COR-L47 (cell line): ENCODE measurements at places on chromosomes 12 and 14.

DNA sequence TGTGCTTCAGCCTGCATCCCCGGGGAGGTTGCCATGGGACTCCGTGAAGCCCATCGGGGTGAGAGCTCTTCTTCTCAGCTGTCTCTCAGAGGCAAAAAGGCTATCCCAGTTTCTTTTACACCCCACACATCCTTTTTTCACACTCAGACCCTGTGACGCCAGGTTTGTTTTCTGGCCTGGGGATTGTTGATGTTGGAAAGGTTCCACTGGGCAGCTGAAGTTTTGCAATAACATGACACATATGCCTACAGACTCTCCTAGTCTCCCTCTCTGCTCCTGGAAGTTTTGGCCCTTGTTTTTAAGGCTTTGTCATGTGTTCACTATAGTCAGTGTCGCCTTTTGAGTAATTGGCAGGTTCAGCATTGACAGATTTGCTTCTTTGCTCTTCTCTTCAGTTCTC, 118.6 kb downstream of the SMOC1 start:
- DNase-seq, result peak; percentile 63

GRCh38 chr14:75174066-75174465, 2.3 kb downstream of the TMED10 start:
- DNase-seq, result no peak

DNA sequence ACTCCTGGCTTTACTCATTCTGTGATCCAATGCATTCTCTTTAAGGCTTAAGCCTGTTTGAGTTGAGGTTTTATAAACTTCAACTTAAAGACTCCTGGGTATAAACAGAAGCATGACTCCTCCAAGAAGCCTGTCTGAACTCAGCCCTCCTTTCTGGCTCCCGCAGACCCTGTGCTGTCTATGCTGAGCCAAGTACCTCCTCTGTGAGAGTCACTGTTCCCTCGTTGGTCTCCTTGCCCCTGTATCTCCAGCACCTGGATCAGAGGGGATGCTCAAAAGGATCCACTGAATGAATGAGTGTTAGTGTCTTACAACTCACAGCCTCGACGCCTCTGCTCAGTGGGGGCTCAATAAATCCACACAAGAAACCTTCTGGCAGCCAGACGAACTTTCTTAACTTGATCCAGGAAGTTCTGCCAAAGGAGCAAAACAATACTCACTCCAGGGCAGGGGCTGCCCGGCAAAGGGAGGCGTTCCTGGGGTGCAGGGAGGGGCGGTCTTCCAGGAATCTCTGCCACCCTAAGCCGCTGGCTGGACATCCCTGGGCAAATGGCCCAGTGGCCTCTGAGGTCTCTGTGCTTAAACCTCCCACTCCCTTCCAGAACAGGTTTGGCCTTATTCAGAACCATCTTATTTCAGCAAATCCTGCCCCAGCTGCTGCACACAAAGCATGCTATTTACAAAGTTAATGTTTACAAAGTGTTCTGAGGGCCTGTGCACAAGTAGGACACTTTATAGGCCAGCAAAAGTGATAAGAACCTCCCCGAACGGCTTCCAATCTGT, 32.9 kb downstream of the MAP1LC3B2 start:
- no peak for DNase-seq

DNA sequence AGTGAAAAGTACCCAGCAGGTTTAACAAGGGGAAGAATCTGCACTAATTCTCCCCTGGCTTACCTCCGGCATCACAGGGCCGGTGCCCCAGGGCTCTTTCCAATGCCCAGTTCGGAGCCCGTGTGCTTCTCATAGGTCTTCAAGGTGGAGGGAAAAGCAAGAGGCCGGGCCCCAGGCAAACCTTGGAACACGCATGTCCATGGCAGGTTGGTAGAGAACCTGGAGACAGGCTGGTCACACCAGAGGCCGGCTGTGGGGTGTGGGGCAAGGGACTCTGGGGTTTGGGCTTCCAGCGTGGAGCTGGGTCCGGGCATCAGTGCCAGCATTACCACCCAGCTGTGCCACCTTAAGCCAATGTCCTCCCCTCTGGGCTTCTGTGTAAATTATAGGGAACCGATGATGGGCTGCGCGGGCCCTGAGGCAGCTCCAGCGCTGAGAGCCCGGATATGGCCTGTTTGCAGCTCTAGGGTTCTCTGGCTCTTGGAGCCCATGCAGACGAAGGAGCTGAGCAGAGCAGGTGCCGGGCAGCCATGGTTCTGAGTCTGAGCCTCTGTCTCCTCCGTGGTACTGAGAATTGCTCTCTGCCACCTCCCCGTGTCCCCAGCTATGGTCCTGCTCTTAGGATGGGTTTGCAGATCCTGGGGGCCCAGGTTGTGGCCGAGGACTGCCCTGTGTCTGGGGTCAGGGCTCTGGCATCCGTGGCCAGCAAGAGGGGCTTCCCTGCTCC, 197.0 kb upstream of the C14orf180 start:
- DNase-seq, result no peak

GRCh38 chr12:124381456-124382296, 86.8 kb downstream of the RFLNA start:
- no peak for DNase-seq

- DNase-seq, result no peak
Observed at GRCh38 chr12:84637926-84638325, 274.7 kb downstream of the SLC6A15 start.

GRCh38 chr12:619346-619745, 43.9 kb downstream of the NINJ2 start:
- no peak for DNase-seq

DNA sequence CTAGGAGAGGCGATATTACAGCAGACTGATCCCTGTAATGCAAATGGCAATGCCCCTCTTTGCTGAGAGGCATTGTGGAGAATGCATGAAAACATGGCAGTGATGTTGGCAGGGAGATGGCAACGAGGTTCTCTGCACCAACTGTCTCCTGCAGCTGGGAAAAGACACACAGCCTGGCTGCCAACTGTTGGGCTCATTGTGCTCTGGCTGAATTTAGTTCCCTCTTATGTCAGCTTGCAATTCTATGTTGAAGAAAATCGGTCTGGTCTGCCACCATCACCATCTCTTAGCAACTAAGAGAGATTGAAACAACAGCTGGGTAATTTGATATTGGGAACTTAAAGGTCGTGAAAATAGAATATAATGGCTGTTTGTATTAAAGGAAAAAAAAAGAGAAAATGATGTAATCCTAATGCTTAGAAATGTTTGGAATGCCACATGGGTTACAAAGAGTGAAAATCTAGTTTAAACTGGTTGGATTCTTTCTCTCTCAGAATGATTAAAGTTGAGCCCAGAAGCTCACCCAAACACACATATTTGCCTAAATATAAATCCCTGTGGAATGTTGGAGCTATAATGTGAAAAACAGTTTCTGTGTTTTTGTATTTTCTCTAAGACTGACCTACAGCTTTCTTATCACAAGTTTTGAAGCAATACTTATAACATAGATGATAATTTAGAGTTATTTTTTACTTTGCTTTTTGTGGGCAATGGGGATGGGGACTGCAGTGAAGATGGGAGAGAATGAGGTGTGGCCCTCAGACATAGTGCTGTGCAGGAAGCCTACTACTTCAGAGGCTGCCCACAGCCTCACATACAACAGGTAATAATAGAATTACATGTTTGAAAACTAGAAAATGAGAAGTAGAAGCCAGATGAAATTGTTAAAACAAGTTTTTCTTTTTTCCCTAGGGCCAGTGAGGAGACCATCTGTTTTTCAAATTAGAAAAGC, 143.7 kb downstream of the AKAP6 start:
- peak; percentile 1 for DNase-seq

GRCh38 chr12:53211476-53212381, 4.7 kb upstream of the ITGB7 start:
- DNase-seq, result no peak

DNA sequence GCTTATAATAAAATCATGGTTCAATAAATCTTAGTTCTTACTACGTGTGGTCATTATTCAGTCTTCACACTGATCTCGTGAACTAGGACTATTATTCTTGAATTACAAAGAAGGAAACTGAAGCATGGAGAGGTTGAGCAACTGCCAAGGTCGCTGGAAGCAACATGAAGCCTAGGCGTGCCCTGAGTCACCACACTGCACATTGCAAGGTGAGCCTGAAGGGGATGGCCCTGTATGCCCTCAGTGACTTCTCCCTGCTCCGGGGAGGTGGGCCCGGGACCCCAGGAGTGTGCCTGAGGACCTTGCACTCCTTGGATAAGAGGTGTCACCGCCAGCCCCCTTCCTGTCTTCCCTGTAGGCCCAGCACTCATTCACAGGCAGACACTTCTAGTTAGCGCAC, 161.6 kb downstream of the CACNA1C start:
- DNase-seq, result no peak

DNA sequence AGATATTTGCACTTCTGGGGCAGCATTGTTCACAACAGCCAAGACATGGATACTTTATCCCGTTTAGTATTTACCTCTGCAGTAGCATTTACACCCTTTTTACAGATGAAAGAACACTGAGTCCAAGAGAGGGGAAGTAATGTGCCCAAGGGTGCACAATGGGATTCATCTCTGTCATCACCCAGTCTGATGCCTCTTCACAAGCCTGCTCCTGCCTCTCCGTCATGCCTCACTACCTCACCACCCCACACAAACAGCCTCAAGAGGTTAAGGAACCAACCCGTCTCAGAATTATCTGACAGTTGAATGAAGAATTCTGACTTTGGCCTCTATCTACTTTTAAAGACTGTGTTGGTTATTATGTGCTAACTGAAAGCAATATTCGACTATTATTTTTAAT, 368.4 kb downstream of the ATP23 start:
- DNase-seq, result no peak

- no peak for DNase-seq
Observed at GRCh38 chr14:74195623-74196022, 43.6 kb upstream of the VSX2 start.

- DNase-seq, result no peak
Observed at GRCh38 chr14:80618751-80619329, 322.7 kb downstream of the CEP128 start.

GRCh38 chr12:75936515-75937440, 94.8 kb downstream of the PHLDA1 start:
- no peak for DNase-seq

DNA sequence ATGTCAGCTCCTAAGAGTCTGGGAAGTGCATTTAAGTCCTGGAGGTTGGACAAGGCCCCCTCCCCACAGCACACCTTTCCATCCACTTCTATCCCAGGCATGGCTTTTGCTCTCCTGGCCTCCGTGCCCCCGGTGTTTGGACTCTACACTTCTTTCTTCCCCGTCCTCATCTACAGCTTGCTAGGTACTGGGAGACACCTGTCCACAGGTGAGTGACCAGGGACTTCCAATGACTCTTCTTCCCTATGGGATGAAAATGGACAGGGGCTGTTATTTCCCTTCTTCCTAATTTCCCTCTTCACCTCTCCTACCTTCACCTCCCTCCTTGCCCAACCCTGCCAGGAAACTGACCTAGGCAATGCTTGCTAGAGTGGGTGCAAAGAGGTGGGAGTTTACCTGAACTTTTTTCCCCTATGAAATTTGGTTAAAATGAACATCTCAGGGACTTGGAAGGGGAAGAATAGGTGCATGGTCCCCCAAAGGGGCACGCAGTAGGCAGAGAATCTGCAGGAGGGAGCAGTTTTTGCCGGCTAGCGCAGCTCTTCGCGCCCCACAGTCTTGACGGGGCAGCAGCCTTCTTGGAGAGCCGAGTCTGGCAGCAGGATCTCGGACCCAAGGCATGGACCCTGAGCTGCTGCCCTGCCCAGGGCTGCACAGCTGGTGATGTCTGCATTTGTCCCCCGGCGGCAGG, 9.2 kb downstream of the ARHGEF25 start:
- DNase-seq, result no peak

DNA sequence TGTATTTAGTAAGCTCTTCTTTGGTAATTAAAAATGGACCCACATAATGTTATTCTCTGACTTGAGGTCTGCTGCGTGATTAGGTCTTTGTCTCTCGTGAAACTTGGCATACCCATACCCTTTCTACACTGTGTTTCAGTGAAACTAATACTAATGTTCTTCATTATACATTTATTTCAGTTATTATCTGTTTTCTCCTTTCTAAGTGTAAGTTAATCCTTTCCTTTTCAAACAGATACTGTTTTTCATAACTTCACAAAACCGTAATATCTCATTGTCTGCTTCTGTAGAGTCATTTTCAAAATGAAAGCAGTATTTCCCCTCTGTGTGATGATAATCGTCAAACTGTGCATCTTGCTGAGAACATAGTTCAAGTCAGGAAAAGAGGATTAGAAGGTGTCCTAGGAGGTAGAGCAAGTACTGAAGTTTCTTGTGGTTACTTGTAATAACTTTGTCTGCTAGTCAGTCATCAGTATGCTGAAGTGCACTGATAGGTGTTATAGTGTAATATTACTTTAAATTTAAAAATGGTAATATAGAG, 15.9 kb downstream of the PYROXD1 start:
- no peak for DNase-seq

- no peak for DNase-seq
Observed at GRCh38 chr12:88237954-88238353, 95.8 kb downstream of the TMTC3 start.

DNA sequence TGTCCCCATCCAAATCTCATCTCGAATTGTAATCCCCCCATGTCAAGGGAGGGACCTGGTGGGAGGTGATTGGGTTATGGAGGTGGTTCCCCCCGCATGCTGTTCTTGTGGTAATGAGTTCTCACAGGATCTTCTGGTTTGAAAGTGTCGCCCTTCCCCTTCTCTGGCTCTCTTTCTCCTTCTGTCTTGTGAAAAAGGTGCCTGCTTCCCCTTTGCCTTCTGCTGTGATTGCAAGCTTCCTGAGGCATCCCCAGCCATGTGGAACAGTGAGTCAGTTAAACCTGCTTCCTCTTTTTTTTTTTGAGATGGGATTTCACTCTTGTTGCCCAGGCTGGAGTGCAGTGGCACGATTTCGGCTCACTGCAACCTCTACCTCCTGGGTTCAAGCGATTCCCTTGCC, 104.0 kb downstream of the CCDC91 start:
- DNase-seq, result no peak

DNA sequence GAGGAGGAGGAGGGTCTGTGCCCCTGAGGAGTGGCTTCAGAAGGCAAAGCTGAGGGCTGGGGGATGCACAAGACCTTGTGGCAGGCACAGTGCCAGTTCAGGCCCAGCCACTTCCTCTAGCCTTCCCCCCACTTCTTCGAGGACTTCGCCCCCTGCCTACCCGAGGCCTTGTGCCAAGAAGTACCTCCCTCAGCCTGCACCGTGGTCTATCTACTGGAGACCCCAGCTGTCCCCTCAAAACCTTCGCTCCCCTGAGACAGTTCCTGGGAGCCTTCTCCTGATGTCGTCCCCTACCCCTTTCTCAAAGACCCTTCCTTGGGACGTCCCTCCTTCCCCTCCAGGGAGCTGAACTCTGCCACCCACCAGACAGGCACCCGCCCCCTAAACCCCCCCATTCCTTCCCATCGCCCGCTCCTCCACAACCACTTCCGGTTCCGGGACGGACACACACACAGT, 604 bp downstream of the ZNF384 start:
- DNase-seq, result no peak
